Brain microvascular endothelial cell (primary cell): ENCODE measurements at places on chromosomes 4 and X.
A peak's percentile ranks its signal among the peaks of the same experiment; 100 is the strongest.

DNA sequence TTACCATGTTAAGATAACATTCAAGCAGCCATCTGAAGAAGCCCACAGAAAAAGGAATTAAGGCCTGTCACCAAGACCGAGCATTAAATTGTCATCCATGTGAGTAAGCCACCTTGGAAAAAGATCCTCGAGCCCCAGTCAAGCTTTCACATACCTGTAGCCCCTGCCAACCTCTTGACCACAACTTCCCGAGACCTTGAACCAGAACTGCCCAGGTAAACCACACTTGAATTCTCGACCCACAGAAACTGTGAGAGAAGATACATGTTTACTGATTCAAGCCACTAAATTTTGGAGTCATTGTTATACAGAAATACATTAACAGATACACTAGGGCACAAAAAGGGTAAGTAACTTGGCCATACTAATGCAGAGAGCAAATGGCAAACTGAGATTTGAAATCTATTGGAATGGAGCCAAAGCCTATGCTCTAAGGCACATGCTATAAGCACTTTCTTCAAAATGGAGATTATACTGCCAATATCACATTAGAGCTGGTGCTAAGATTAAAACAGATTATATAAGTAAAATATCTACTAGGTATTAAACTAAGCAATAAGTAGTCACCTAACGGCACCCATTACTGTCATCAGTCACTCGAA, 49.5 kb downstream of the FAM13A start:
- no peak for DNase-seq

DNA sequence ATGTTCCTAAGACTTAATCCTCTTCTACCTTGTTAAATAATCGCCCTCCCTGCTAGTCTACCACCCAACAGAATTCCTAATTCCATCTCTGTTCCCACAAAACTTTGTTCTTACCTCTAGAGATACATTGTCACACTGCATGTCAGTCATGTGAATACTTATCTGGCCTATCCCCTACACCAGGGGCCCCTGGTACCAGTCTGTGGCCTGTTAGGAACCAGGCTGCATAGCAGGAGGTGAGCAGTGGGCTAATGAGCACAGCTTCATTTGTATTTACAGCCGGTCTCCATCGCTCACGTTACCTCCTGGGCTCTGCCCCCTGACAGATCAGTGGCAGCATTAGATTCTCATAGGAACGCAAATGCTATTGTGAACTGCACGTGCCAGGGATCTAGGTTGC, 73.9 kb downstream of the APBB2 start:
- DNase-seq = no peak

DNA sequence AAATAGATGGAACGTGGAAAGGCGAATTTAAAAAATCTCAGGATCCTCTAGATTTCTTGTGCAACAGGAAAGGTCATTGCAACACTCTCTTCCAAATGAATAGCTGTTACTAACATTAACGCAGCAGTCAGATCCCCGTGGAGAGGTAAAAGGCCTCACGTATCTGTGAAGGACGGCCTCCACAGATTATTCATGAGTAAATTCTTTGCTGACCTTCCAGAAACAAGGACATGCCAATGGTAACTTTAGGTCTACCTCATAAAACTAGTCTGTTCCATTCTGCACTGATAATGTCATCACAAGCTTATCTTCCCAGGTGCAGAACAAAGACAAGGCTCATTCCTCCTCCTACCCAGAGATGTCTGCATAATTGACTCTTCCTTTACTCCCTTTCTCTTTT, 16.1 kb upstream of the REPS2 start:
- no peak for DNase-seq

GRCh38 chrX:140440876-140441275, 64.0 kb downstream of the SOX3 start:
- DNase-seq = no peak

GRCh38 chrX:40685362-40685918, 38.1 kb upstream of the CXorf38 start:
- no peak for DNase-seq

GRCh38 chrX:119062750-119063374, 9.9 kb upstream of the CT47C1 start:
- peak; percentile 4 for DNase-seq

DNA sequence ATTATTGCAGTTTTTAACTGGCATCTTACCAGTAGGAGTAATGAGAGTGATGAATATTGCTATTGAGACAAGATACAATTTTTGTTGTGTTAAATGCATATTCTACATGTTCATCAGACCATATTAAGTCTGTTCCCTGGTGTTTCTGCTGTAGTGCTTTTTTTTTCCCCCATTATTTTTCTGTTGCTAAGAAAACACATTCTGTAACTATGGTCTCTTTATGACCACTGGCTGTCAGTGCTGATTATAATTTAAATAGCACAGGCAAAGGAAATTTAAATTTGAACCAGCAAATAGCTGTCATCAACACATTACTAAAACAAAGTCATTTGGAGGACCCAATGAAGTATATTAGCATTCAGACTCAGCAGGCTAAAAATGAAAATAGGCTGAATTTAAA, 98.3 kb upstream of the ANKRD50 start:
- DNase-seq = no peak

DNA sequence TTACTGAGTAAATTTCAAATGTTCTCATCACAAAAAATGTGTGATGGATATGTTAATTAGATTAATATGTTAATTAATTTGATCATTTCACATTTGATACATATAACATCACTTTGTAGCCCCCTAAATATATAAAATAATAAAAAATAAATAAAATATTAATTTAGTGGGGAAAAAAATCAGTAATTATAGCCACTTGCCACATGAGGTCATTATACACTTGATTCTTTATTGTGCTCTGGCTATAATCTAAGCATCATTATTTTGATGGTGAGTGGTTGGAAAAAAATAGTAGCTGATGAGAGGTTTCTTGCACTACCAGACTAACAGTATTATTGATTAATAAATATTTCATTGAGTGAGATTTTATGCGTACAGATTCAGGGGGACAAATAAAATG, 57.4 kb downstream of the DCK start:
- no peak for DNase-seq

DNA sequence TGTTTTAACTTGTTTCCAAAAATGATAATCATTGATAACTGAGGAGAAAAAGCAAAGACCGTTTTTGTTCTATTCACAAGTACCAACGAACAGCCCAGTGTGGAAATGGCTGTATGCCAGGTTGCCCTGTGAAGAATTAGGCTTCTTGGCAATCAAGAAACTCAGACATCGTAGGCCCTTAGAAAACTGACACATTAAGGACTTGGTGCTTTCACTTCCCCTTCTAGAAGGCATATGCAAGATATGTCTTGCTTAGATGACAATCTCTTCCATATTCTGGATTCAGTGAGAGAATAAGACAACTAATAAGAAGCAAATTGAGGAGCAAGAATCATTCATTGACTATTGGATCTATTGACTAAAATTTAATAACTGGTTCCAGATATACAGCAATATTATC, 56.6 kb downstream of the ANAPC10 start:
- no peak for DNase-seq
